HEK293T (cell line): ENCODE measurements at places on chromosomes 1 and 21.
A peak's percentile ranks its signal among the peaks of the same experiment; 100 is the strongest.

GRCh38 chr1:51526248-51526647 is 7.2 kb upstream of the EPS15 start:
- DNase-seq = no peak

DNA sequence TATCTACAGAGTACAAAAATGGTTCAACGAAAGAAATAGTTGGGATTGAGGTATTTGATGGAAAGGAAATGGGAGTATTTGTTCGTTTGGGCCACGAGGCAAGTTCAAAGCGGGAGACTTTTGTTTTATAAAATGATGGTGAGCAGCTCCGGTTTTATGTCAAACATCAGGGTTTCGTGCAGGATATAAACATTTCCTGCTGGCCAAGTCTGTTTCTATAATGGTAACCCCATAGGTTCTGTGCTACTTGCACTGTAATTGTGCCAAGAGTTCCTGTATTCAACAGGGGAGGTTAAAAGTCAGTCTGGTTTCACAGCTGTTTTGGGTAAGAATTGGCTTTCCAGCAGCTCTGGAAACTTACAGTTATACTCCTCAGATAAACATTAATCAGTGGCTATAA is 290.3 kb upstream of the NRIP1 start:
- no peak for DNase-seq

GRCh38 chr1:39398278-39399021 is 93.0 kb upstream of the BMP8A start:
- DNase-seq = peak; percentile 44

GRCh38 chr1:40711465-40712404 is 20.2 kb downstream of the NFYC start:
- no peak for DNase-seq

- peak; percentile 86 for DNase-seq
Measured at GRCh38 chr1:67535474-67535873, 105.3 kb upstream of the SERBP1 start.

DNA sequence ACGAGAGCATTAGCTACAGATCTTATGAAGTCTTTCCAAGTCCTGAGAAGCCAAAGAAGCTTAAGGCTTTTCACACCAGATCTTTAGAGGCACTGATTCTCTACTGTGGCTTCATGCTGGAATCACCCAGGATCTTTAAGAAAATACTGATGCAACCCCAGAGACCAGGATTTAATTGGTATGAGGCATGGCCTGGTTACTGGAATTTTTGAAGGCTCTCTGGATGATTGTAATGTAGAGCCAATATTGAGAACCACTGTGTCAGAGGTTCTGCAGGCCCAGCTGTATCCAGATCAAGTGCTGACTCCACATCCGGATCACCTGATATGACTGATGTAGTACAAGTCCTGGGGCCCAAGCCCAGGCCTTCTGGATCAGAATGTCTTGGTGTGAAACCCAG is 105.7 kb downstream of the PLPPR5 start:
- no peak for DNase-seq

DNA sequence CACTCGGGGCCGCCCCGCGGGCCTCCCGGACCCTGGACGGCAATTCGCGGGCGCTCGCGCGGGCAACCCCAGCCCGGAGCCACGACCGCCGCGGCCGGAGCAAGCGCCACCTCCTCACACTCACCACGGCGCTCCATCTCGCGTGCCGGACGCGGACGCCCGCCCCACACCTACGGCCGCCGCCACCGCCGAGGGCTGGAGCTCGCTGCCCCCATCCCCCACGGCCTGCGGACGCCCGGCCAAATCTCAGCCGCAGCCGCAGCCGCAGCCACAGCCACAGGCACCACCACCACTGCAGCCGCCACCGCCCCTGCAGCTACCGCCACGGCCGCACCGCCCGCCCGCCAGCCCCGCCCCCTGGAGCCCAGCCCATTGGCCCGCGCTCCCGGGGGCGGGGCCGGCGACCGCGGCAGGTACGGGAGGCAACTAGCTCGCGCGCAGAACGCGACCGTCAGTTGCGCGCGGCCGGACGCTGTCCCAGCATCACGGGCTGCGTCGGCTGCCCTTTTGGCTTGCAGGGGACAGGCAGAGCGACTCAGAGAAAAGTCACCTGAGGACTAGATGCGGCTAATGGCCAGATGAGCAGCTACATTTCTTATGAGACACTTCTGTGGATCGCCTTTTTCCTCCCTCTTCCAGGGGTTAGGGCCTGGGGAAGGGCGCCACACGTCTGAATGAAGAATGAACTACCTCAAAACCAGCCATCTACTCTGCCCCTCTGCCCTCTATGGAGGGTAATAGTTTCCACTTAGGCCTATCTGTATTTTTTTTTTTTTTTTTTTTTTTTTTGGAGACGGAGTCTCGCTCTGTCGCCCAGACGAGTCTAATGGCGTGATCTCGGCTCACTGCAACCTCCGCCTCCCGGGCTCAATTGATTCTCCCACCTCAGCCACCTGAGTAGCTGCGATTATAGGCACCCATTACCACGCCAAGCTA is at the start of gene ARHGAP29:
ARHGAP29 (minus strand) TSS at position 294 of the 936 bp plus-strand sequence. CDS start 5,973 bp downstream, outside the sequence.
- DNase-seq = peak; percentile 93

- DNase-seq = no peak
Measured at GRCh38 chr21:37383086-37383485, 16.5 kb downstream of the DYRK1A start.

- no peak for DNase-seq
Measured at GRCh38 chr21:37342046-37342632, 24.4 kb upstream of the DYRK1A start.

DNA sequence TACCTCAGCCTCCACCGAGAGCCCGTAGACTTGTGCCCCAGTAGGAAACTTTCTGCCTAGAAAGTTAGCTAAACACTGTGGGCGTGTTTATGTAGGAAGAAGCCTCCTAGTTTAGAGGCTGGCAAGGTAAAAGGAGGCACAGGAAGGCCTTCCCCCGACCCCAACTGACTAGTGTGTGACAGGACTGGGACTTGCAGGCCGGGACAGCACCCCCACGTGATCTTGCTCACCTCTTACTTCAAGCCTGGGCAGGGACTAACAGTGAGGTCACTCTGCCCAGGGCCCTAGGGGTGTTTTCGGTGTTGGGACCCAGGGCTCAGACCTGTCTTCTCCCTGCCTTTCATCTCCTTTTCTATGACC is 392 bp upstream of the TAGLN2 start:
- DNase-seq = no peak
